ENCODE measurements at places on chromosomes 3 and 15.

DNA sequence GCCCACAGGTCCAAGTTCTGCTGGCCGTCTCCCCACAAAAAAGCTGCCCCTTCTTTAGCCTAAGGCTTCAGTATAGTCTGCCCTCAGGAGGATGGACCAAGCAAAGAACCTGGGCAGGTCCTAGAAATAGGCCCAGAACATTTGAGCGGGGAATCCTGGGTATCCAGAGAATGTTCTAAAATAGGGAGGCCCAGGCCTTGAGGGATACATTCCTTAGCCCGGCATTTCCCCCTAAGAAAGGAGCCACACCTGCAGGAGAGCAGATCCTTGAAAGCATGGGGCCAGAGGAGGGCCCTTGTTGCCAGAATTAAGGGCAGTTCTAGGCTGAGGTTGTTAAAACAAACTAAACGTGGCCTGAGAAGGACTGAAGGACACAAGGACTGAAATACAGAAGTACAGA lies 20.6 kb upstream of the MEX3B start:
- DNase-seq = no peak

- DNase-seq = no peak
These were observed 138.5 kb upstream of the ABI3BP start for GRCh38 chr3:101131767-101132166.

DNA sequence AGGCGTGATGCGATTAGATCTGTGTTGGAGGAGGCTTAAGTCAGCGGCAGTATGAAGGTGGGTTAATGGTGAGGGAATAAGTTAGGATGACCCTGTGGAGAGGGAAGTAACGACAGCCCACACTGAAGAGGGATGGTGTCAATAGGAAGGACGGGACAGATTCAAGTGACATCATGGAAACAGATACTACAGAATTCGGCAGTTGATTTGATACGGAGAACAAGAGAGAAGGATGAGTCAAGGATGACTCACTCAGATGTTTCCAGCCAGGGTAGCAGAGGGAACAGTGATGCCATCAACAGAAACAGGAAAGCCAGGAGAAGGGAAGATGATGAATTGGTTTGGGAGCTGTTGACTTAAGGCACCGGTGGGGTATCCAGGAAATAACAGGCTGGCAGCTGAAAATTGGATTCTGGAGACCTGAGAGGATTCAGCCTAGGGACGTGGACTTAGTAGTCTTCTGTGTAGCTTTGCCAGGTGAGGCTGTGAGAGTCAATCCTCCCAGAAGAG lies 38.0 kb downstream of the SHC4 start:
- DNase-seq = no peak

- no peak for DNase-seq
These were observed 62.7 kb upstream of the NR2C2 start for GRCh38 chr3:14884665-14885064.

DNA sequence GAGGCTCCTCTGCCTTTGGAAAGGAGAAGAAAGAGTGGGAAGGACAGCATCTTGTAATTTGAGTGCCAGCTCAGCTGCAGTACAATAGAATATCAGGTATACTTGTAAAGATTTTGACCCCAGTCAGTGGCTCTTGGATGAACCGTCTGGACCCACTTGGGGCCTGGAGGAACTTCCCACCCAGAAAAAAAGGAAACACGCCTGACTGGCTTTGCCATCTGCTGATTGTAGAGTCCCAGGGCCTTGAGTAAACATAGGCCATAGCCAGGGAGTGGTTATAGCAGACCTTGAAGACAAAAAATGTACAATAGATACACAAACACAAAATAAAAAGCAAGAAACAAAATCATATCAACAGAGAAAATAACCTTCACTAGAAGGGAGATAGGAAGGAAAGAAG lies 112.1 kb downstream of the GOLIM4 start:
- no peak for DNase-seq

DNA sequence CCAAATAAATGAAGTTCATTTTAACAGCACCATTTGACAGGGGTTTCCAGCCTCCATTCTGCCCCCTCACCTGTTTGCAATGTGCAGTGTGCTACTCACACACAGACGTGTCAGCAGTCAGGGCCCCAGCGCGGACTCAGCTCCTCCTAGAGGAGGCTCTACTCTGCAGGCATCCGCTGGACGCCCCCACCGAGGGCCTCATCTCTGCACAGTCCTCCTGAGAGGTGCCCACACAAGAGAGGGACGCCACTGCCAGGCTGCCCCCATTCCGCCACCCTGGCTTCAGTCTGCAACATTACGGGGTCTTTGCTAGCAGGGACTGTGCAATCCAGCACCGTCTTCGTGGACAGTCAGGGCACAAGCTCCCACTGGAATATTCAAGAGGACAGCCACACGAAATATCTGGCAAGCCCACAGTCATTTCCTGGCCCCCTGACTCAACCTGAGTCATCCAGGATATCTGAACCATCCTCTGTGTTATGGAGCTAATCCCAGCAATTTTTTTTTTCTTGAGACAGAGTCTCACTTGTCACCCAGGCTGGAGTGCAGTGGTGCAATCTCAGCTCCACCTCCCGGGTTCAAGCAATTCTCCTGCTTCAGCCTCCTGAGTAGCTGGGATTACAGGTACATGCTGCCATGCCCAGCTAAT lies 255.0 kb downstream of the OCA2 start:
- DNase-seq = no peak

GRCh38 chr15:63939531-63940130 lies 105.9 kb upstream of the HERC1 start:
- no peak for DNase-seq

GRCh38 chr15:67840749-67841512 lies 1.1 kb upstream of the RNU6-1 start:
- DNase-seq = no peak

DNA sequence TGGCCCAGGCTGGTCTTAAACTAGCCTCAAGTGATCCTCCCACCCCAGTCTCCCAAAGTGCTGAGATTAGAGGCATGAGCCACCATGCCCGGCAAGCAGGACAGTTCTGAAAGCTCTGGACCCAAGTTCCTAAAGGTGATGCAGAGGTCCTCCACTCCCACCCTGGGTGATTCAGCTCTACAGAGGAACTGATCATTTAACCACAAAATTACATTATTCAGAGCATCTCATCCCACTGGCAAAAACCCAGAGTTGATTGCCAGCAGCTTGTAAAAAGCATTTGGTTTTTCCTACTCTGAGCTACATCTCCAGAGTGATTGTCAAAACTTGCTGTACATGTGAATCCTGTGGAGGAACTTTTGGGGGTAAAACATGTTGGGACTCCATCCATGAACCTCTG lies 60.2 kb downstream of the SLTM start:
- no peak for DNase-seq
